ENCODE measurements at places on chromosomes 12 and 14. TPM values are rescaled to one million over a fixed set of nuclear protein-coding genes. Genes with fewer than 3 reads are reported as not detected.

DNA sequence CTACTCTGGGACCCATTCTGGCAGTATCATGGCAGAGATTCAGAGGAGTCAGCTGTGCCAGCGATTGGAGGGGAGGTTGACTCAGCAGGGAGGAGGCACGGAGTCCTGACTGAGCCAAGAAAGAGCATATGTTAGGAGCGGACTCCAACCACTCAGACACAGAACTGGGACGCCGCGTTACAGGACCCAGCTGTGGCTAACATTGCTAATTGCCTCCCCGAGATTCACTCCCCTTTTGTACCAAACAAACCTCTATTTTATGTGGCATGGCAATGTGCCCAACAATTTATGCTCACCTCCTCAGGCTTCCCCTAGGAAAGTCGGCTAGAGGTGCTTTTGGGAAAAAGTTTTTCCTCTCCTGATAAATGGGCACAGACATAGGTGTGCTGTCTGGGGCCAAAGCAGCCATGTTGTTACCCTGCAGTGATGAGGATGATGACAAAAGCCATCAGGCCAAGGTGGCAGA lies 15.2 kb upstream of the CLIP1 start:
- DNase-seq, result peak; percentile 97

DNA sequence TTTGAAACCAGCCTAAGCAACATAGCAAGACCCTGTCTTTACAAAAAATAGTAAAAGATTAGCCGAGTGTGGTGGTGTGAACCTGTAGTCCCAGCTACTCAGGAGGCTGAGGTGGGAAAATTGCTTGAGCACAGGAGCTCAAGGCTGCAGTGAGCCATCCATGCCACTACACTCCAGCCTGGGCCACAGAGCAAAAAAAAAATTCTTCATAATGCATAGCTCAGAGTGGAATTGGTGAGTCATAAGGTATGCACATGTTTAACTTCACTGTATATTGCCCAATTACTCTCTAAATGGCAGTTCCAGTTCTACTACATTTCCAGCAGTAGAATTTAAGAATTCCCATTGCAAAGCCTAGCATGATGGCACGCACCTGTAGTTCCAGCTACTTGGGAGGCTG lies 26.8 kb upstream of the CLIP1 start:
- DNase-seq, result no peak

- no peak for DNase-seq
These were observed 280.4 kb upstream of the GRIP1 start for GRCh38 chr12:66959276-66959675.

GRCh38 chr14:22383515-22384166 lies 205.4 kb downstream of the DAD1 start:
- DNase-seq, result no peak

Gene FAM186B
- not detected for total RNA-seq

- DNase-seq, result no peak
These were observed 347.9 kb downstream of the BCAT1 start for GRCh38 chr12:24600996-24601395.

DNA sequence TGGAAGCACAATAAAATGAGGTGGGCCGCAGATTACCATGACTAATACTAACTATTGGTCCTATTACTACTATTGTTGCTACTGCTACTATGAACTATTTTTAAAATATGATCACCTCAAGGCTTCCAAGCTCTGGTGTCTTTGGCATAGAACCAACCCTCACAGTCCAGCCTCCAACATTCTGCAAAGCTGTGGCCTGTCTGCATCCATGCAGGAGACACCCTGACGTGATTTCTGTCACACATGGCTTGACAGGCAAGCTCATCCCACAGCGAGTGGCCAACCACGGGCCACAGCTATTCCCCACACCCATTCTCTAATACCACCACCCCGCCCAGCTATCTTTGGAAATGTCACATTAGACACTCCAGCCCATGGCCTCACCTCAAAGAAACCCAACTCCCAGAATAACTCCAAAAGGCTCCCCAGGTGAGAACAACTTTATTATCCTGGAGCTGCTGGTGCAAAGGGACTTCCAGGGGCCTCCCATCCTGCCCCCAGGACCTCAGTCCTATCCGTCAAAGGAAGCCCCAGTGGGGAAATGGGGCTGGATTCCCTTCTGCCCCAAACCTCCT lies 14.4 kb downstream of the ISCU start:
- DNase-seq, result no peak

Data from G401 (cell line).